ENCODE measurements at places on chromosomes 1 and 21.
A peak's percentile ranks its signal among the peaks of the same experiment; 100 is the strongest.

DNA sequence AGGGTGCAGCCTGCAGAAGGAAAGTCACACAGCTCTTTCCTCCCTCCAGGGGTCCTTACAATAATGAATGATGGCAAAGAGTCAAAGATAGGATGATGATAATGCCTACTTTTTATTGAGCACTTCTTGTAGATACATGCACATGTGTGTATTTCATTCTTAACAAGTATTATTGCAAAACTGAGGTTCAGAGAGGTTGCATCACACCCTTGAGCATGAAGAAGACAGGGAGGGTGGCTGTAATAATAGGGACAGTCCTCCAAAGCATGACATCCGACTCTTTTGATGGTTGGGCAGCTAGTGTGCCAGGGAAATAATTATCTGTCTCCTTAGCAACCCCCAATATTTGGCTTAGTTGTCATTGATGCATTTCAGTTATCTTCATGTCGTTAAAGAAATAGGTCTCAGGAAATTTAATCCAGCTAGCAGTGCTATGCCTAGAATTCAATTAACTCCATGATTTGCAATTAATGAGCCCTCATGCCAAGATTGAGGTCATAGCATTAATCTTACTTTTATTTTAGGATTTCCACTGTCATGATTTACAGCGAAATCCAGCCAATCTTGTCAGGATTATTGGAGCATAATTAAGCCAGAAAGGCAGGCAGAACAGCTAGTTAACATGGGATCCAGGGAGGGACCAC, 35.0 kb downstream of the DNAJC6 start:
- DNase-seq: no peak

DNA sequence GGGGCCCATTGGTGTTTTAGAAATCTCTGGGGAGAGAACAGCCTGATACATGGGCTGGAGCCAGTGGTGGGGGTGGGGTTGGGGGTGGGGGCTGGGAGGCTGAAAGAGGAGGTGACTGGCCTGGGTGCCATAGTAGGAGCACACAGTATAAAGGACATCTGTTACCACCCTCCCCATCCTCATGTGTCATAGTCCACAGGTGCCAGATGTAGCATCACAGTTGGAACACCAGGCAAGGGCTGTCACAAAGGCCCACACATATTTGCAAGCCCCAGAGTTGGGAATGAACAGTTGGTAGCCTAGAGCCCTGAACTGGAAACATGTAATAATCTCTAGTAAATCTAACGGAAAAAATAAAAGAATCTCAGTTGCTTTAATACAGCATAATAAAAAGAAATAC, 55.1 kb upstream of the CR2 start:
- DNase-seq: no peak

DNA sequence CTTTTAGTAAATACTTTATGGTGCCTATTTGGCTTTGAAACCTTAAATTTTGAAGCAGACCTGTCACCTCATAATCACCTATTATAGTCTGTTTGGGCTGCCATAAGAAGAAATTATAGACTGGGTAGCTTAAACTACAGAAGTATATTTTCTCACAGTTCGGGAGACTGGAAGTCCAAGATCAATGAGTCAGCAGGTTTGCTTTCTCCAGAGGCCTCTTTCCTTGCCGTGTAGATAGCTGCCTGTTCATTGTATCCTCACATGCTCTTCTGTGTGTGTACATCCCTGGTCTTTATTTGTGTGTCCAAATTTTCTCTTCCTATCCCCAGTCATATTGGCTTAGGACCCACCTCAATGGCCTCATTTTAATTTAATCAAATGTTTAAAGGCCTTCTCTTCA, 518.2 kb downstream of the ADGRL2 start:
- DNase-seq: no peak

DNA sequence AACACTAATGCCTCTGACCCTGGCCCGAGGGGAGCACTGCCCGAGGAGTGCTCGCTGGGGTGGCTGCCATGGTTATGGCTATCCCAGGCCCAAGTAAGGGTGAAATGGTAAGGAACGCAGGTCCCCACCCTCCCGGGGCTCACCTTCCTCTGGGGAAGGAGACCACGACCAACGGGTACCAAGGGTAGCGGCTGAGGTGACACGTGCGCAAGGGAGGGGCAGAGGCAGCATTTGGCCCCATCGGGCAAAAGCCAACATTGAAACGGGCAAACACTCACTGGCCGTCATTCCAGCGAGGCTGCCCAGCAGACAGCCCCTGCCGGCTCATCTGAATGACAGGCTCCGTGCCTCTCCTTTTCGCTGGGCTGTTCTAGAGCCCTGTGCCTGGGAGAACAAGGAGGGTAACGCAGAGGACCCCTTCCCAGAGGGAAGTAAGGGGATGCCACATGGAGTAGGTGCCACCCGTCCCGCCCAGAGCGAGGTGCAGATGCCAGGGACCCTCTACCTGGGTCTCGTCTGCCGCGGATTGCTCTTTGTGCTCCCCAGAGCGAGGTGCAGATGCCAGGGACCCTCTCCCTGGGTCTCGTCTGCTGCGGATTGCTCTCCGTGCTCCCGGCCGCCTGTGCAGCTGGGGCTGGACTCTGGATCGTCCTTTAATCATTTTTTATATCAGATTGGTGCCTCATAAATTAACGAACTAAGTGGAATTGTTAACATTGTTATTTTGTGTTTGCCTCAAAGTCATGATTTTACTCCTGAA, 16.2 kb downstream of the ACTRT2 start:
- no peak for DNase-seq

GRCh38 chr1:213387380-213388015, 336.5 kb downstream of the RPS6KC1 start:
- no peak for DNase-seq

- DNase-seq: no peak
These were observed 28.3 kb downstream of the LRRC3 start for GRCh38 chr21:44483288-44484237.

GRCh38 chr1:229101011-229101871, 169.7 kb upstream of the RAB4A start:
- peak; percentile 55 for DNase-seq

DNA sequence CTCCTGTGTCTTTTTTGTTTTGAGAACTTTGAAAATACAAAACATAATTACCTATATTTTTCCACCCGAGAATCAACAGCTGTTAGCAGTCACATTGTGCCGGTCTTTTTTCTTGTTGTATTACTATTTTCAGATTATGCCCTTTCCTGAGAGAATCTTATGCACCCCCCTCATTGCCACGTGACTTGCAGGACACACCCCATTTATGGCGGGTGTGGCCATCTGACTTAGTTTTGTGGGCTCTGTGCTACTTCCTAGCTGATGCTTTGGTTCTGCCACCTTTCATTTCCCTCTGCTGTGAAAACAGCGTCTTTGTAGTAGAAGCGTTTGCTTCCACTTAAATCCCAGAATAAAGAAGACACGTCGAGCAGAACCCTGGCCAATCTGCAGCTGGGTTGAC, 82.8 kb upstream of the SOX13 start:
- DNase-seq: no peak

- DNase-seq: no peak
These were observed 237.9 kb downstream of the PBX1 start for GRCh38 chr1:164796916-164797315.

- peak; percentile 78 for DNase-seq
These were observed 531 bp upstream of the HMGN2 start for GRCh38 chr1:26471498-26472319.

DNA sequence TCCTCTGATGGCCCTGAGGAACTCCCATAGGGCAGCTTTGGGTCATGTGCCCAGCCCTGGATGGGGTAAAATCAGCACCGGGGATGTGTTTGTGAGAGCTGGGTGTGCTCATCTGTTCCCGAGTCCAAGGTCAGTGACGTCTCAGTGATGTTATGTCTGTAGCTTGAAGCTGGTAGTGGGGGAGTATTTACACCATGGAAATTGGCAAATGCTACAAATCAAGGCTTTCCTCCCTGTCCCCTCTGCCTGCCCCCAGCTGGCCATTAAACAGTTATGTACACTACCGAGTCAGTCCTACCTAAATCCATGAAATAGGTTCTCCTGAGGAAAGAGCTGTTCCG, 117.8 kb upstream of the SLC25A33 start:
- DNase-seq: no peak

- peak; percentile 50 for DNase-seq
These were observed 1.3 kb downstream of the FNBP1L start for GRCh38 chr1:93448983-93449804.

DNA sequence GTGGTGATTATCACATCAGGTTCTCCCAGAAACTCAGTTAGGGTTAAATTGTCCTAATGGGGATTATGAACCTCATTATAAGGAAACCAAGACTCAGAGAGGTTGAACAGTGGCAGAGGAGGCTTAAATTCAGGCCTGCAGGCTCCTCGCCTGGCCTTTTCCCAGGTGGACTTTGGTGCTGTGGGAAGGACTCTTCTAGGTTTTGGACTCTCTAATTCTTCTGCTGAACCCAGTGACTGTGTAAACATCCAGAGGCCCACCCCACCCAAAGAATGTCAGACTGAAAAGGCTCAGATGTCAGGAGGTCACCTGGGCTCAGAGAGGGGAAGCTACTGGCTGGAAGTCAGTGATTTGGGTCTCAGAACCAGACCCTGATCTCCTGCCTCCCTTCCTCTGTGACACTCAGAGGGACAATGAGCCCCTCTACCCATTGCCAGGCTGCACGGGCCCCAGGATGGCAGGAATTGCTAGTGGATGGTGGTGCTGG, 2.5 kb downstream of the ZNF362 start:
- no peak for DNase-seq

- no peak for DNase-seq
These were observed 1.3 kb downstream of the USP1 start for GRCh38 chr1:62438163-62438562.

- no peak for DNase-seq
These were observed 26.8 kb downstream of the NFIA start for GRCh38 chr1:61109158-61109557.

GRCh38 chr1:207219979-207220889, 101.2 kb upstream of the CD55 start:
- no peak for DNase-seq

- DNase-seq: no peak
These were observed 6.9 kb upstream of the PPM1J start for GRCh38 chr1:112721966-112722524.

DNA sequence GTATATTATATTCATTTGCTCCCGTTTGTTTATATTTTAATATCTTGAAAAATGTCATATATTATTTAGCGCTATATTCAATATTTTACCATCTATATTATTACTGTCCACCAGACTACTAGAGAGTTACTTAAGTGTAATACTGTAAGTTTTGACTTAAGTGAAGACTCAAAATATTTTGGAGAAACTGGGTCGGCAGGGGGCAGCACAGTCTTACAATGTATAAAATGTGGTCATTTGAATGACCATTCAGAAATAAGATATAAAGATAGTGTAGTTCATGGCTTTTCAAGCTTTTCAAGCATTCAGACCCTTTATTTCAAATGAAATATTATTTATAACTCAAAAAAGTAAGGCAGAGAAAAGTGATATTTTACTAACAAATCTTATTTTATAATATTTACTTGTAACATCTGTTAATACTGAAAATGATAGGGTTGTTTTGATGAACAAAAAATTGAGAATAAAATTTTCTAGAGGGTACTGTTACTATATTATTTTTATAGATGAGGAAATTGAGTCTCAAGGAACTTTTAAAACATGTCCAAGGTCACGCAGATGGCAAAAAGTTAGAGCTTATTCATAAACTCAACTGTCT, 89.0 kb upstream of the SERTAD4 start:
- DNase-seq: peak; percentile 69

DNA sequence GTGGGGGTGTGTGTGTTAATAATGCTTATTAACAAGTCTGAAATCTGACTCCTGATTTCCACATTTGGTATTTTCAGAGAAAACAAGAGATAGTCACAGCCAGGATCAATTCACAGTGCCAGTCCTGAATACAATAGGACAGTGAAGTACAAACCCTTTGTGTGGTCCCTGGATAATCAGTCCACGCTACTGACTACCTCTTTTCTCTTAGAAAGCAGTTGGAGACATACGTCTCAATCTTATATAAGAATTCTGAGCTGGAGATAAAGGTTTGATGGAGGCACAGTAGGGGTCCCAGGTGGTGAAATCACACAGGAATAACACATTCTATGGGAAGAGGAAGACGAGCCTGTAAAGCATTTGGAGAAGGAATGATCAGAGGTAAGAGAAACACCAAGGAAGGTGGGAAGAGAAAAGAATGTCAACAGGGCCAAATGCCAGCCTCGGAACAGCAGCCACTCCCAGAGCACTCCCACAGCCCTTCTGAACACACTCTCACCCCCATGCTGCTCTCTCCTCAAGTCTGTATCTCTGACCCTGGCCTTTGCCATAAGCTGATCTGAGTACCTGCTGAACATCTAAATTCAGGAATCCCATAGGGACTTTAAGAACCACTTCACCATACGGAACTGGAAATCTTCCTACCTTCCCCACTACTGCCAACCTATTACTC, 48.6 kb downstream of the TRAF5 start:
- DNase-seq: no peak

DNA sequence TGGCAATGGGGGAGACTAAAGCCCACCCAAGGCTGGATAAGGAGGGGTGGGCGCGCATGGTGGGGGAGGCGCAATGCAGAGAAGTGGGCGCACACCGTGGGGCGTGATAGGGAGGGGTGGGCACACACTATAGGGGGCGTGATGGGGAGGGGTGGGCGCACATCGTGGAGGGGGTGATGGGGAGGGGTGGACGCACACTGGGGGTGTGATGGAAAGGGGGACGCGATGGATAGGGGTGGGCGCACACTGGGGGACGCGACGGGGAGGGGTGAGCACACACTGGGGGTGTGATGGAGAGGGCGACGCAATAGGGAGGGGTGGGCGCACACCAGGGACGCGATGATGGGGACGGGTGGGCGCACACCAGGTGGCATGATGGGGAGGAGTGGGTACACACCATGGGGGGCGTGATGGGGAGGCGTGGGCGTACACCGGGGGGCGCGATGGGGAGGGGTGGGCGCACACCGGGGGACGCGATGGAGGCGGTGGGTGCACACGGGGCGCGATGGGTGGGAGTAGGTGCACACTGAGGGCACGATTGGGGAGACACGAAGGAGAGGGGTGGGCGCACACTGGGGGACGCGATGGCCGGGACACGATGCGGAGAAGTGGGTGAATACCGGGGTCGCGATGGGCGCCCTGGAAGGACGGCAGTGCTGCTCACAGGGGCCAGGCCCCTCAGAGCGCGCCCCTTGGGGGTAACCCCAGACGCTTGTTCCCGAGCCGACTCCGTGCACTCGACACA, 929 bp downstream of the SUMO3 start:
- no peak for DNase-seq

DNA sequence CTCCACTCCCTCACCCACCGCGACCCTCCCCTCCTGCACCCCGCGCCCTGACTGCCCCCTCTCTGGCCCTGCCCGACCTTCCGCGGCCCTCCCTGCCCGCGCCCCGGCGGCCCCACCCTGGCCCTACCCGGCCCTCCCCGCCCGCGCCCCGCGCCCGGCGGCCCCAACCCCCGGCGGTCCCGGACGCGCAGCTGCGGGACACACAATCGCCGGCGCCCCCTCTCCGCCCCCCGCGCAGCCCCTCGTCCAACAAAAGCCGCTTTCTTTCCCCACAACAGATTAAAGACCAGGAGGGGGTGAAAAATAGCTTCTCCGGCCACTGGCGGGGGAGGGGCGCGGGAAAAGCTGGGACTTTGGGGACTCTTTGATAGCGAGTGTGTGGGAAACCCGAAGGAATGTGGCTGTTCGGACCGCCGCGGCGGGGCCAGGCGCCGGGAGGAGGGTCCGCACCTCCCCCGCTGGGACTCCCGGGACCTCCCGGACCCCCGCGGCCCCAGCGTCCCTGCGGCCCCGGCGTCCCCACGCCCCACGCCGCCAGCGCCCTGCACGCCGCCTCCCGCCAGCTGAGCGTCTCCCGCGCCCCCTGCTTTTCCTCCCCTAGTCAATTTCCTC, 8.8 kb upstream of the ID3 start:
- DNase-seq: peak; percentile 56

All from fibroblast of skin of scalp (primary cell).